Lower leg skin (tissue), 4 donors: ENCODE measurements at places on chromosomes 6 and 20. TPM values are rescaled to one million over a fixed set of nuclear protein-coding genes. Genes with fewer than 3 reads are reported as not detected.

GRCh38 chr20:33862709-33863403, 51.7 kb downstream of the CHMP4B start:
- DNase-seq = no peak

Gene PRICKLE4
- total RNA-seq = 5.0 TPM

DNA sequence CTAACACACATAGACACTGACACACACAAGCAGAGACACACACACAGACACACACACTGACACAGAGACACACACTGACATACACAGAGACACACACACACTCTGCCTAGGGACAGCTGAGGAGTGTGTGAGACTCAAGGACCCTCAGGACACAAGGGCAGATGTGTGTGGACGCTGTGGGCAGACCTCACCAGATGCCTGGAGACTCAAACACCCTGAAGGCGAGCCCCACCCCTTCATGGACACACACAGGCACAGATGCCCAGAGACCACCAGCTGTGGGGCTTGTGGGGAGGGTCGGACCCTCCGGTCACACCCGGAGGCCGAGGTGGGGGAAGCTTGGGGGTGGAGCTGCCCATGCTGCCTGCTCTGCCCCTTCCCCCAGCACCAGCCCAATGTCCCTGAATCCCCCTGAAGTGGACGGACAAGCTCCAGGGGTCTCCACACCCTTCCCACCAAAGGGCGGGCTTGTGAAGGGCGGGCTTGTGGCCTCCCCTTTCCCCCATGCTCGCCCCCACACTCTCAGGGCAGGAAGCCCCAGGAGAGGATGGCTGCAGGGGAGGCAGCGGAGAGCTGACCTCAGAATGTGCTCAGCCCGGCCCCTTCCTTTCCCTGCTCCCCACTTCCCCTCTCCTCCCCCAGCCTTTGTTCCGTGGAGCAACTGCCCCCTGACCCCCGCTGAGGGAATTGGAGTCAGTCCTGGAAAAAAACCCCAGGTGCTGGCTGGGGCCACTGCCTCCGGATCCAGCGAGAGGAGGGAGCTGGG, 13.9 kb upstream of the ABHD16B start:
- no peak for DNase-seq

GRCh38 chr6:163651915-163652668, 237.6 kb downstream of the QKI start:
- DNase-seq = peak; percentile 37

DNA sequence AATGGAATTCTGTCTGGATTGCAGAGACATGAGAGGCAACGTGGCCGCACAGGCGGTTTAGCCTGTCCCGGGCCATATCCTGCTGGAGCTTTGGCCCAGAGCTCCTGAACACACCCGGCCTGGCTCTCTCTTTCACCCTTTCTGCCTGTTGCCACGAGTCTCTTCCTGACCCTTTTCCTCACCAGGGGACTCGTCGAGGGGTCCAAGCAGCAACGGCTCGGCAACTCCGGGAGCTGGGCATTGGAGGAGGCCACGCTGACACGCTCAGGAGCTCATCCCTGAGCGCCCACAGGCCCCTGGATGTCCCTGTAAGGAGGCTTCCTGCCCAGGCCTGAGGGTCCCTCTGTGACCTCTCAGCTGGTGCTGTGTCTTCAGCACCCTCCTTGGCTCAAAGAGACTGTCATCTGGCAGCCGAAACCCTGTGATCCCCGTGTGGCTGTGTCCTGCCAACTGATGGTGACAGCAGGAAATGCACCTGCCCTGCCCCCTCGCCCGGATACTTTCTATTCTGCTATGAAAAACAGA, 103.8 kb downstream of the RNASET2 start:
- no peak for DNase-seq

DNA sequence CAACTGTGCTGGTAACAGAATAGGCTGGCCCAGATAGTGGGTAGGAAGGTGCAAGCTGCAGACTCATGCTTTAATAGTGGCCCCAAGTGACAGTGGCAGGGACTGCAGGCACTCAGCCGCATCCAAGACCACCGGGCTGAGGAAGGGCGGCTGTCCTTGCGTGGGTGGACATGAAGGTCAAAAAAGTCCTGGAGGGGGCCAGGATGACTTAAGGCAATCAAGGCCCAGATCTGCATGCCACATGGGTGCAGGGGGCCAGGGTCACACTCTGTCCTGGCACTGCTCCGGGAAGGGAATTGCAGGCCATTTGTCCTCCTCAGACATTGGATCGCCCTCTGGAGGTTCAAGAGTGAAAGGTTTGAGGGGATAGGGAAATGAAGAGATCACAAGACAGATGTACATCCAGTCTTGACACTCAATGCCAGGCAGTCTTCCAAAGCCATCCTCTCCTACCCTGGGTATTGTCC, 10.4 kb upstream of the VNN2 start:
- no peak for DNase-seq

Gene LATS1
- total RNA-seq = 17.6 TPM

DNA sequence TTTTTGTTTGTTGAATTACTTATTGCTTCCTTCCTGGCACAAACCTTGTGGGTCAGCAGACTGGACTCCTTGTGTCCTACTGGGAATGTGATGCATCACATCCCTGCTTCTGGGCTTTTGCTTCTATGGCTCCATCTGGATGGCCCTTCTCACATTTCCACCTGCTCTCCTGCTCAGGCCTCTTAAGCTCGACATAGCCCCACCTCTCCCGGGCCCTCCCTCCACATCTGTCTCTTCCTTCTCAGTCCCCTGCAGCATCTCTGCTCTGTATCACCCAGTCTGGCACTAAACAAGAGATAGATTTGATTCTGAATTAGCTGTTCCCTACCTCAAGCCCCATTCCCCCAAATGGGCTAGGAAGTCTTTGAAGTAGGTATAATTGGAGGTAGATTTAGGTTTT, 356.8 kb downstream of the DHX35 start:
- DNase-seq = no peak

- DNase-seq = no peak
These were observed at the start of gene SUMO4 for GRCh38 chr6:149400050-149400449. SUMO4 (plus strand) TSS chr6:149400262; CDS start chr6:149400392, 130 bp downstream.

Gene OSBPL2
- total RNA-seq = 135 TPM

DNA sequence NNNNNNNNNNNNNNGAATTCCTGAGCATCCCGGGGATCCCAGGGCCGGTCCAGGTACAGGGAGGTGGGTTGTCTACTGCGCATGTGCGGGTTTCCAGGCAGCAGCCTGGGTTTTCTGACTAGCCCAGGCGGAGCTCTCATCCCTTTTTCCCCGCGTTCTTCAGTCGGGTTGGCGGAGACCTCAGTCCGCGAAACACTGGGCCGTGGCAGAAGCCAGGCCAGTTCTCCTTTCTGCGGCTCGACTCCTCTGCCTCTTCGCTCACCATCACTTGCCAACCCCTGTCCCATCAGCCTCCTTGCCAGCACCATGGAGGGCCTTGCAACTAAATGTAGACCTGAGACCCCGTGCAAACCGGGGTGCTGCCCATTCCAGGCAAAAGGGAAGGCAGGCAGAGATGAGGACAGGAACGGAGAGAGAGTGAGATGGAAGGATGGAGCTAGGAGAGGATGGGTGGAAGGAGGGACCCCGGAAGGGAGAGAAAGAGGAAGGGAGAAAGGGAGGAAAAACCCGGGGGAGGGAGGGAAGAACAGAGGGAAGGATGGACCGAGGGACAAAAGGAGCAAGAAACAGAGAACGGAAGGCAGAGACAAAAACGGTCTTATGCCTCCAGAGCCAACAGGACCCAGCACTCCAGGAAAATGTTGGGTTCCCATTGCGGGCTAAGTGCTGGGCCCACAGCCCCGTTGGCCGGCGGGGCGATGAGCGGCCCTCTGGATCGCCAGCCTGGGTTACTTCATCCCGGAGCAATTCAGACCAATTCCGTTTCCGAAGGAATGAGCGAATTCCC, 445.4 kb upstream of the DEFB115 start:
- DNase-seq = no peak

DNA sequence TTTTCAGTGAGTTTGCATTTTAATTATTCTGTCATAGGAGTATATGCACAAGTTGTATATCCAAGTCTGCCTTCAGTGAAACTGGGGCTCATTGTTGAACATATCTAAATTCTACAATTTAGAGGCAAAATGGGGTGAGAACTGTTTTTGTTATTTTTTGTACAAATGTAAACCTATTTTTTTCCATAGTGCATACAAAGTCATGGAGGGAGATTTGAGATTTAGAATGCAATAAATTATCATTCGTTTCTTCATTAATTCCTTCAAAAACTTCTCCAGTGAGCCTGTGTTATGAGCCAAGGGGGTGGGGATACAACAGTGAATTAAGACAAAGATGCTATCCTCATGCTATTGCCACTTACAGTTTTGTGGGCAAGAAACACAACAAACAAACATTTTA, 29.8 kb upstream of the RHAG start:
- no peak for DNase-seq

Gene BPIFA3
- not detected for total RNA-seq

- DNase-seq = no peak
These were observed 145.7 kb upstream of the MAN1A1 start for GRCh38 chr6:119495230-119495683.

- no peak for DNase-seq
These were observed 242.3 kb upstream of the PREP start for GRCh38 chr6:105645156-105645555.

DNA sequence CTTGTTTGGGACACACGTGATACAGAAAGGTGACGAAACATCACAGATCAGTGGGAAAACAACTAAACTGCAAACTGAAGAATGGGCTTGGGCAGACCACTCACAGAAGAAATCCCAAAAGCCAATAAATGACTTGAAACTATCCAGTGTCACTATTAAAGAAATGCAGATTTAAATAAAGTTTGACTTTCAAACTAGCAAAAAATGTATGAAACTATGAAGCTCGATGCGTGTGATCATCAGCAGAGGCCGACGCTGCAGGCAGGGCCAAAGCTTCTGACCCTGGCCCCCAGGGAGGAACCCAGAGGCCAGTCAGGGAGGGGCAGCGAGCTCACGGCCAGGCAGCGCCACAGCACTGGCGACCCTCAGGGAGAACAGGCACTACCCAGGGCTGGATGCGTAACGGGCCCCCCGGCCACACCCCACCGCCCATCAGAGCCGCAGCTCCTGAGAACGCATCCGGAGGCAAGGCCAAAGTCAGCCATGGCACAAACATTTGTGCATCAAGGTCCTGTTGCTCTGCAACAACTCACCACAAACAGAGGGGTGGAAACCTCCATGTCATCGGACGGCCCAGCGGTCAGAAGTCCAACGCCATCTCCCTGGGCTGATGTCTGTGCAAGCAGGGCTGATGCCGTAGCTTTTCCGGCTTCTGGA, 94.1 kb downstream of the YTHDF1 start:
- no peak for DNase-seq

DNA sequence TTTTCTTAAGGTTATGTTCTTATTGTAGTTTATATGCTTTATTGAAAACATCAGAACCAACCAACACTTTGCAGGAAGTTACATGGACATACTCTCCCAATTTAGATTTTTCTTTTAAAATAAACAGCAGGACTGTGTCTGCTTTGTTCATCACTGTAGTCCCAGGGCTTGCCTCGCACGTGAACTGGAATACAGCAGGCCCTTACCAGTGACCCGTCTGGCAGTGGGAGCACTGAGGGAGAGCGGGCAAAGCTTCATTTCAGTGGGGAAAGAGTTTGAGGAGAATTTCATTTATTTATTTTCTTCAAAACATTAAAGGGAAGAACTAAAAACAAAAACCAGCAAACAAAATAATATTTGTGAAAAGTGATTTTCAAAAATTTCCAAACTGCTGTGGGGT, 230.8 kb downstream of the PAX1 start:
- DNase-seq = no peak

DNA sequence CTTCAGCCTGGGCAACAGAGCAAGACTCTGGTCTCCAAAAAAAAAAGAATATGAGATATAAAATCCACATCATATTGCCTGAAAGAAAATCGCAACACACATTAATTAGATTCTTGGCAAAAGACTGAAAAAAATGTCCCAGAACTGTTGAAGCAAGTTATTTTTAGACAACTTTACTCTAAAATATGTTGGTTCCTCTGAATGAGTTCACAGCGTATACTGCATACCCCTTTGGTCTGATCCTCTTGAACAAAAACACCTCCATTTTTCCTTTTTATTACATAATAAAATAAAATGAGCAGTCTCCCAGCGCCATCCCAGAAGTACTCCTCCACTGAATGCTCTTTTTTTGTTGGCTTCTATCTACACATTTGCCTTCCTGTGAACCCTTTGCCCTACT, 126.0 kb upstream of the TMEM170B start:
- no peak for DNase-seq

Gene DZANK1
- total RNA-seq = 6.1 TPM

GRCh38 chr6:44266347-44266746, 996 bp upstream of the NFKBIE start:
- DNase-seq = no peak

- DNase-seq = no peak
These were observed 110.7 kb downstream of the TFAP2B start for GRCh38 chr6:50929323-50929722.
